ENCODE measurements at places on chromosomes 1 and 21. TPM values are rescaled to one million over a fixed set of nuclear protein-coding genes. Genes with fewer than 3 reads are reported as not detected.

SLAMF1 gene
- not detected for total RNA-seq

SPATA45 gene
- total RNA-seq, result 0.39 TPM

ATAD3A gene
- total RNA-seq, result 21.6 TPM

LCE1A gene
- not detected for total RNA-seq

TRIM58 gene
- total RNA-seq, result 0.43 TPM

OSBPL9 gene
- 70.0 TPM for total RNA-seq

HFM1 gene
- 2.2 TPM for total RNA-seq

AMY1B gene
- total RNA-seq, result not detected

LRRC53 gene
- not detected for total RNA-seq

SLFNL1 gene
- 0.43 TPM for total RNA-seq

CADM3 gene
- 1.2 TPM for total RNA-seq

PROK1 gene
- total RNA-seq, result not detected

CD5L gene
- total RNA-seq, result not detected

STUM gene
- under 0.01 TPM for total RNA-seq

TADA1 gene
- total RNA-seq, result 15.3 TPM

SYTL1 gene
- 0.22 TPM for total RNA-seq

PRRX1 gene
- 439 TPM for total RNA-seq

GRIK1 gene
- total RNA-seq, result 0.11 TPM

SLC1A7 gene
- under 0.01 TPM for total RNA-seq

LEMD1 gene
- not detected for total RNA-seq

MEAF6 gene
- 61.8 TPM for total RNA-seq

HTR6 gene
- total RNA-seq, result not detected

Data from articular chondrocyte of knee joint (primary cell).